ENCODE measurements at places on chromosomes 12 and 14.

DNA sequence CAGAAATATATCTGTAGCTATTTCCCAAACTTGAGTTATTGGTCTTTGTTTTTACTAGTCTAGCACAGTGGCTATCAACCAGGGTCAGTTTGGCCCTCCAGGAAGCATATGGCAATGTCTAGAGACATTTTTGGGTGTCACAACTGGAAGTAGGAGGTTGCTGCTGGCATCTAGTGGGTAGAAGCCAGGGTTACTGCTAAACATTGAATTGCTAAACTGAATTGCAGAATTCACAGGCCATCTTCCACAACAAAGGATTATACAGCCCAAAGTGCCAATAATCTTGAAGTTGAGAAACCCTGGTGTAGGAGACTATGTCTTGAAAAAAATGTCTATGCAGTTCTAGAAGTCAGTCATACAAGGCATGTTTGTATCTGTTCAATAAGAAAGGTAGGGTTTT lies 27.7 kb downstream of the ARHGAP5 start:
- DNase-seq, result peak; percentile 13

GRCh38 chr12:81257947-81258551 lies 180.2 kb downstream of the ACSS3 start:
- DNase-seq, result no peak

DNA sequence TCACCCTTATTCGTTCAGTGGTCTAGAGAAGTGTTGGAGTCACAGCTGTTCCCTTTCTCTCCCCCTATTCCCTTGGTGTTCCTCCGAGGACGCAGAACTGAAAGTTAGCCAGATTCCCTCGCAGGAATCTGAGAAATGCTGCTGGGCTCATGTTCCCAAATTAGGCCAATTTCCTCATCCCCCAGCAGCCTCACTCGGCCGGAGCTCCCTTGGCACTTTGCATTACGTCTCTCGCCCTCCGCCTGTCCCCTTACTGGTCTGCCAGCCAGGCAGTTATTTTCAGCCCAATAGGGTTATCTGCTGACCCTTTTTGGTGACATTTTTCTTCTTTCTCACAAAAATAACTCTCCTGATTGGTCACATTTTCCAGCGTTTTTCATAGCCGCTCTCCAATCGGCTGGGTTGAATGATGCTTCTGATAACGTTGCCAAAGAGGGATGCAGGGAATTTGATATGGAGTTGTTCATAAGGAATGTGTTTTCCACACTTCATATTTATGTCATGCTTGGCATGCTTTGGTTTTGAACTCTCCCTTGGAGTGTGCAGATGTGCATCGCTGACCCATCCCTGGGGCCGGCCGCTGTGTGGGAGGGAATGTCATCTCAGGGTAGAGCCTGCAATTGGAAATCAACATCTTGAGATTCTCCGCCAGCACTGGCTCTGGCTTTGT lies 9.9 kb downstream of the IFT43 start:
- DNase-seq, result no peak

- peak; percentile 81 for DNase-seq
Observed at GRCh38 chr12:89156862-89157262, 195.4 kb downstream of the DUSP6 start.

DNA sequence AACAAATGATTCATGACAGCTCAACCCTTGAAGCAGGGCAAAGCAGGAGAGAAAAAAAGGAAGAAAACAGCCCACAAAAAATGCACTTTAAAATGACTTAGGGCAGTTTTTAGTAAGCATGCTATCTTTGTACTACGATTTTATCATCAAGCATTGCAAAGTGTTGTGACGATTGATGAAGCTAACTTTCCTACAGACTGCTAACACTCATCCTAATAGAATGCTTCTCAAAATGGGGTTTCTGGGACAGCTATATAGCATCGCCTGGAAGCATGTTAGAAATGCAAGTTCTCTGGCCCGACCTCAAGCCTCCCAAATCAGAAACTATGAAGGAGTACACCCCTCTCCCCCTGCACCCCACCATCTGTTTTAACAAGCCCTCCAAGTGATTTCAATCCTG lies 256.4 kb downstream of the SSPN start:
- DNase-seq, result no peak

GRCh38 chr12:66047411-66048021 lies 83.0 kb downstream of the LLPH start:
- peak; percentile 54 for DNase-seq

- DNase-seq, result no peak
Observed at GRCh38 chr12:115185506-115185905, 501.5 kb upstream of the TBX3 start.

Data from suppressor macrophage treated with lipopolysaccharide for 1 hour (primary cell).